Inflammatory macrophage treated with lipopolysaccharide for 1 hour (primary cell): ENCODE measurements at places on chromosomes 12 and 14.
A peak's percentile ranks its signal among the peaks of the same experiment; 100 is the strongest.

- DNase-seq = peak; percentile 38
Observed at GRCh38 chr12:27821259-27821973, 41.4 kb upstream of the MANSC4 start.

- no peak for DNase-seq
Observed at GRCh38 chr12:5379749-5380496, 52.0 kb upstream of the NTF3 start.

DNA sequence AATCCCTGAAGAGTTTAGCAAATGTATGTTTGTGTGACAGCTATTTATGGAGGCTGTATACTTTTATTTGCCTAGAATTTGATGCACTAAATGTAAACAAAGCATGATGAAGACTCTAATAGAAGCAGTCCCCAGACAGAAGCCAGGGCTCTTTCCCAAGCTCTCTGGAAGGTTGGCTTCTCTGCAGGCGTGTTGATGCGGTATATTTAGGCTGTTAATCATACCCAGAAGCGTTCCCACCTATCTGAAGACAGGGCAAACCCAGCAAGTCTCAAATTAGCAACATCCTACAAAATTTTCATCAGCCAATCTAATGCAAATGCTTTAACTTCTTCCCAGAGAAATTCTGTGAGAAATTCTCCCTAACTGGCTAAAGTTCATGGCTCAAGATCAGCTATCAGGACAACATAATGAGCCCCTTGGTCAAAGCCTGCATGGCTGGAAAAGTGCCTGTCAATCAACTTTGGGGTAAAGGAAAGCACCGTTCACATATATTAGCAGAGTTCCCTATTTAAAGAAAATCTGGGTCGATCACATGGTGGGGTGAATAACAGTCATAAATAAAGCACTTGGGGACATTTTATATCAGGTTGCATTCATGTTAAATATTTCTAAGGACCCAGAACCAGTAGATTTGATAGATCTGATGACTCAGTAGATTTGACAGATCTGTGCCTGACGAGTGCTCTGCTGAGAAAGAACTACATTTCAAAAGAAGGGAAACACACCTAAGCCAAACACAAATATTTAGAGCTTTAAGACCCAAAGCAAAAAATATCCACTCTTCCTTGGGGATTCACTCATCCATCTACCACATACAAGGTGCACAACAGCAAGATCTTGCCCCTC, 46.6 kb downstream of the KSR2 start:
- DNase-seq = no peak

DNA sequence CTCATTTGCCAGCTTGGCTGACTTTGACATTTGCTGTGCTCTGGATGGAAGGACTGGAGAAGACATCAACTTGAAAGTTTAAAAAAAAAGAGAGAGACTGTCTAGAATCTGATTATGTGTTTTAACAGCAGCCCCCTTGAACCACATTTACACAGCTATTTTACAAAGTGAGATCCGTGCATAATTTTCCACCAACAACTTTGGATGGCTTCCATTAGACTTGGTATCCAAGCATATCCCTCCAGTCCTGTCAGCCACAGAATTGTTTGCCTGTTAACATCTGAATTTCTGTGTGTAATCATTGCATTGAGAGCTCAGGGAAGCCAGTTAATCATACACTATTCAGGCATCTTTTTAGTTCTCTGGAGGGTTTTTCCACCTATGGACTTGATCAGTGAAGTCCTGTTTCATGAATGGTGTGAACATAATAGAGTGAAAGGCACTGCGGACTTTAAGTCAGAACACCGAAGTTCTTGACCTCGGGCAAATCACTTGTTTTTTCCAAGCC, 93.7 kb downstream of the SAMD4A start:
- DNase-seq = no peak

DNA sequence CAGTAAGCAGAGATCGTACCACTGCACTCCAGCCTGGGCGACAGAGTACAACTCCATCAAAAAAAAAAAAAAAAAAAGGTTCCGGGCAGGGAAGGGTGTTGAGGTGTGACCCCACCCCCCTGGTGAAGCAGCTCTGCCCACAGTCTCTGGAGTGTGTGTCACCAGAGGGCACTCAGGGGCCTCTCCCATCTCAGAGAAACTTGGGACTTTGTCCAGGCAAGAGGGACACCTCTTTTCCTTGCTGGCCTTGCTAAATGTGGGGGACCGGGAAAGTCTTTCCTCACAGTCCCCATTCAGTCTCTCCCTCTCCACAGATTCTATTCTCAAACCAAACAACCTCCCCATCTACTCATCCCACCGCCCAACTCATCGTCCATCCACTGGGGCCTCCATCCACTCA, 43.6 kb downstream of the RFLNA start:
- DNase-seq = no peak

GRCh38 chr14:72600551-72601330, 293.2 kb downstream of the DPF3 start:
- DNase-seq = no peak

DNA sequence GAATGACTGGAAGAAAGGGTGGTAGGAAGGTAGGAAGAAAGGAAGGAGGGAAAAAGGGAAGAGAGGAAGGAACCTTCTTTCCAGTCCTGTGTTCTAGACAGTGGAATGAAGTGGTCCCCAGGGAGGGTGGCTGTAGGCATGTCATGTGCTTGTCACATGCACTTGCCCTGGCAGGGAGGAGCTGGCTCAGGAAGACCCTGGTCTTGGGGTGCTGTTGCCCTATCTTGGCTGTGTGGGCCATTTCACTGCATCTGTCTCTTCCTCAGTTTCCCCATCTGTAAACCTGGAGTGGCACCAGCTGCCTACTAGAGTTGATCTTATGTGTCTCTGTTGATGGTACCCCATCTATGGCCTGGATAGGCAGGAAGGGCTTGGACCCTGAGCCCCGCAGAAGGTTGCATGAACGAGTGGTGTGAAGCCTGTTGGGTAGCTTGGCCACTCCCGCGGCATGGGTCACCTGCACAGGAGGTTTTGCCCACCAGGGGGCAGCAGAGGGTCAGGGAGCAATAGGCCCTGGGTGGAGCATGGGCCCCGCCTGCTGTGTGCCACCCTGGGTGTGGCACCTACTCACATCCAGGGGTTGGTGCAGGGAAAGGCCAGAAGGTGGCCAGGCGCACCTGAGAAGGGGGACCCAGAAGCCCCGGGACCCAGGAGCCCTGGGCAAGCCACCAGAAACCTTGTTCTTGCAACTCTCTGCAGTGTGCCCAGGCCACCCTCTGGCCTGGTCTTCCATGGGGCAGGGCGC, 25.1 kb downstream of the MEG3 start:
- peak; percentile 36 for DNase-seq
